ENCODE measurements at places on chromosomes 2 and 18.
A peak's percentile ranks its signal among the peaks of the same experiment; 100 is the strongest.

GRCh38 chr2:106184857-106185256, 9.2 kb downstream of the UXS1 start:
- no peak for DNase-seq

DNA sequence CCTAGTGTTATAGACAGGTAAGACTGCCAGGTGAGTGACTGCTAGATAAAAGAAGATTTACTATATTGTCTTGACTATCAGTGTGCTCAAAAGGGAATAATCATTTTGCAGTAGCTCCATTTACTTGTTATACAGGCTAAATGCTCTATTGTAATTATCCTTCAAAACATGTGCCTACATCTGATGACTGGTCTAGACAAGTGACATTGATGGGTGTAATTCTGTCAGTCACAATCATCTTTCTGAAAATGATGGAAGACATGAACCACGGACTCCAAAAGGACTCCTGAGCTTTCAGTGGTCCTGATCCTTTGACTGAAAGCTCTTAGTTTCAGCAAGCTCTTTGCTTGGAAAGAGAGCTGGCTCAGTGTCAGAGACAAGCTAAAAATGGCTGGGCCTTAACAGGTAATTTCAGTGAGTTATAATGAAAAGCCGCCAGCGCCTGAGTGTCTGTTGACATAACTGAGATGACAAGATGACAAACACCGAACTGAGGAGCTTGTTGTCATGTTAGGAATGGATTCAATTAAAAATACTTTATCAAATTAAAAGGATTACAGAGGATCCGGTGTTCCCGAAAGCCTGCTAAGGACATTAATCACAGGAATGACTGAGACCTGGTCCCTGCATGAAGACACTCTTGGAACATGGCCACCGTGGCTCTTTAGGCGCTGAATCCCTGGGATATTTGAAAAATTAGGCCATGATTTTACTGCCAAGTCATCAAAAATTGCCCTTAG, 141.7 kb downstream of the CMPK2 start:
- DNase-seq, result peak; percentile 45

DNA sequence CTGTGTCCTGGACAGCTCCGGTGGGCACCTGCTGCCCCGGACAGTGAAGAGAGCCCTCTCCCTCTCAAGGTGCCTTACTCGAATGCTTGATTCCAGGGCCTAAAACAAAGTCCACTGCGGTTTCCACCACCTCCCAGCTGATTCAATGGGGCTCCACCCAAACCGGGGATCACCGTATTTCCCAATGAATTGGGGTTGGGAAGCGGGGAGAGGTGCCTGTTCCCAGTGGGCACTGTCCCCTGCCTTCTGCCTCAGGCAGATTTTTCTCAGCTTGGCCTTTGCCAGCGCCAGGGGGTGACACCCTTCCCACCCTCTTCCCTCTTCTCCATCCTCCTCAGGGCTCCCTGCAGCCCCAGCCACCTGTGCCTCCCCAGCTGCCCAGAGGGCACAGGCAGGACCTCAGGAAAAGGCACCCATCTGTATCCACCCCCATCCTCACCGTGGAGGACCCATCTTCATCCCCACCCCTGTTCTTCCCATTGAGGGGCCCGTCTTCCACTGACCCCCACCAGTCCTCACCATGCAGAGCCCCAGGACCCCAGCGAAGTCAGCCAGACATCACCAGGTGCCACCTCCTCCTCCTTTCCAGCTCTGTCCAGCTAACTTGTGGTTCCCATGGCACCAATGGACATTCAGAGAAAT, 66.7 kb upstream of the HPCAL1 start:
- DNase-seq, result no peak

- DNase-seq, result no peak
These were observed 46.5 kb downstream of the MBP start for GRCh38 chr18:77086034-77086433.

- DNase-seq, result no peak
These were observed 497 bp downstream of the COLEC12 start for GRCh38 chr18:499776-500631.

GRCh38 chr18:10247021-10247741, 207.3 kb upstream of the APCDD1 start:
- no peak for DNase-seq

- no peak for DNase-seq
These were observed 2.2 kb downstream of the HOXD12 start for GRCh38 chr2:176101842-176102241.

DNA sequence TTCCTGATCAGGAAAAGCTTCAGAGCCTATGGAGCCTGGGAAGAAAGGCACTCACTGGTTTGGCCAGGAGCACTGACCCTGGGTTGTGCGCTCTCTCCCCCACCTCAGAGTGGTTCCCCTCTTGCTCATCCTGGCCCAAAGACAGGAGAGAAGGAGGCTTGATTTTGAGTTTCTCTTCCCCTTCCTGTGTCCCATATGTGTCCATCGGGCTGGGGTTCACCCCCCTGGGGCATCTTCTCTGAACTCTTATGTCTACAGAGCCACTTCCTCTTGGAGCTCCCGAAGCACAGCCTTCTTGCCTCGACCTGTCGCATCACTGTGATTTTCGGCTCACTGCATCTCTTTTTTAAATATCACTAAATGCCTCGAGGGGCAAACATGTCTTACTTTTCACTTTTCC, 692.3 kb downstream of the RNF144A start:
- no peak for DNase-seq

DNA sequence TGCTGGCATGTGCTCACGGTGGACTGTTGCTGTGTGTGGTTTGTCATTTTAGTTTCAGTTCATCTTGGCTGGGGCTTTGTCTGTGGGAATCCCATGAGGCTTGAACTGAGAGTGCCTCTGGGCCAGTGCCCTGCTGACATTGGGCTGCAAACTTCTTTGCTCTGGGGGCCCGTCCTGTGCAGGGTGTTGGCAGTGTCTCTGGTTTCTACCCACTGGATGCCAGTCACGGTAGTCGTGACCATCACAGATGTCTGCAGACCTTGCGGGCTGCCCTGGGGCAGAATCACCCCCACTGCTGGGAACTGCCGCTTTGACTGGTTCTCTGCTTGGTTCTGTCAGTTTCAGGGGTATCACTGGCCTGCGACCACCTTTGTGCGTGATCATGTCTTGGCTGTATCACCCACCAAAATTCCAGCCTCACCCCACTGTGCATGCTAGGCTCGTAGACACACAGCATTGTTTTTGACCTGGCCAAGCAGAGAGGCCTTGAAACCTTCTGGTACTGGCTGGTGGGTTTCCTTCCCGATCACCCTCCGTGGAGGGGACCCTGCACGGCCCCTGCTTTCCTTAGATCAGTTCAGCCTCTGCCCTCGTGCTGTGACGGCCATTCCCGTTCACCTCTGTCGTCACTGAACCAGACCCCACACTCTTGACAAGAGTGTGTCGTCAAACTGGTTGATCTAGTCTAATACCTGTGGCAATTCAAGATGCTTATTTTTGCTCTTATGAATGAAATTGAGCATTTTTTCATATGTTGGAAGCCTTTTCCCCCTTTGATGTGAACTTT, 57.6 kb downstream of the KCNG2 start:
- DNase-seq, result no peak

- DNase-seq, result no peak
These were observed 50.5 kb upstream of the ST8SIA3 start for GRCh38 chr18:57301573-57302559.

DNA sequence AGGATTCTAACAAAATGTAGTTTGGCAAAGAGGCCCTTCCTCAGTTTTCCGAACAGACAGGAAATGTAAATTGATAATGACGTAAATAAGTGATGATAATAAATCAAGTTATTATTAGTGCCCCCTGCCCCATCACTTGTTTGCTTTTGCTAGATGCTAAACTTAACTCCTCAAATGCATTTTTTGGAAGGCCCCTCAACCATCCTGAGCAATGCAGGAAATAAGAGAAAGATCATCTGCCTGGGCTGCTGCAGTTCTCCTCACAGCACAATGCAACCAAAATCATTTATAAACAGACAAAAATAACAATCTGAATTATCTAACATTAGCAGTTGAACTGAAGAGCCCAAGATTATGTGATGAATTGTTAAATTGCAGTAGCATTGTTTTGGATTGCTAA, 62.6 kb upstream of the PSMD14 start:
- no peak for DNase-seq

- DNase-seq, result no peak
These were observed 1.4 kb upstream of the RNF103 start for GRCh38 chr2:86625096-86625495.

DNA sequence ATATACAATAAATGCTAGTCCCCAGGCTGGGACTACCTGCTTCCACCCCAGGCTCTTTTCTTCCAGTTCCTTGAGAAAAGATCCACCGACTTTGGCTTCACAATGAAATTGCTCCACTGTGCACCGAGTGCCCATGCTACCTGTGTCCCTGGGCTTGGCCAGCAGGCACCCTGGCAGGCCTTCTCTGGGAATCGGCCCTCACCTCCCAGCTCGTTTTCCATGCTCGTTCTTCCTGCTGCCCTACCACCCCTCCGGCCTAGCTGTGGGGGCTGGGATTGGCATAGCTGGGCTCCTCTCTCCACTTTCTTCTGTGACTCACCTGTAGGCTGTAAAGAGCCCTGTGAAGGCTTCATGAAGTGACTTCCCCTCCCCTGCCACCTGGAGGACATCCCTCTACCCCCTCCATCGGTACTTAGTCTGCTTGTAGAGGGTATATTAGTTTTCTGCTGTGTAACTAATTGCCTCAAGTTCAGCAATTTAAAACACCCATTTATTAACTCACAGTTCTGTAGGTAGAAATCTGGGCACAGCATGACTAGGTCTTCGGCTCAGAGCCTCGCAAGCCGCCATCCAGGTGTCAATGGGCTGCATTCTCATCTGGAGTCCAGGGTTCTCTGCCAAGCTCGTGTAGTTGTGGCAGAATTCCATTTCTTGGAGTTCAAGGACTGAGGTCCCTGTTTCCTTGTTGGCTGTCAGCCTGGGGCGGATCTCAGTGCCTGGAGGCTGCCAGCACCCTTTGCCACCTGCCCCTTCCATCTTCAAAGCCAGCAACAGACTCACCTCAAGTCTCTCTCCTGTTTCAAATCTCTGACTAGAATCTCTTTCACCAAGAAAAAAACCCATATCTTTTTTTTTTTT, 57.6 kb downstream of the DPYSL5 start:
- no peak for DNase-seq

DNA sequence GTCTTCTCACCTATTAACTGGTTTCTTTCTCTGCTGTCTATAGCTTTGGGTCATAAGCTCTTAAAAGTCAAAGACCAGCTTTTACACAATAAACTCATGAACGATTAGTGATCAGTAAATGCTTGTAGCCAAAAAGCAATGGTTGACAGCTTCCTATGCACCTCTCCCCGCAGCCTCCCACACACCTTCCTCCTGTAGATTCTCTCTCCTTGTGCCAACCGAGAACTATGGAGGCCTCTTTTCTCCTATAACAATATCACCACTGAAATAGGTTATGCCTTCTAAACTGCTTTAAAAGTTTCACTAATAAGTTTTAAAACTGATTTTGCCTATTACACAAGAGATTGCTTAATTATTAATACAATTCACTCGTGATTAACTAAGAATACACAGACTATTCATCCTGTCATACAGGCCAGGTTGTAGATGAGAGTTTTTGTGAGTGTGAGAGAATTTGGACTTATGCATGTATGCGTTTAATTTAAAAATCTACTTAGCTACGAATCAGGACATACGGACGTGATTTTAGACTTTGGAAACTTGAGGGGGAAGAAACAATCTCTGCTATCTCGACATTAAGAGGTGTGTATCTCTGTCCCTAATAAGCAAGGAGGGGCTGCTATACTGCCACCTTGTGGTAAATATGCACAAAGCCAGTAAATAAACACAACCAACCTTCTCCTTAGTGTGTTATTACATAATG, 229.1 kb upstream of the RBBP8 start:
- no peak for DNase-seq

GRCh38 chr2:191923652-191923997, 76.7 kb upstream of the CAVIN2 start:
- DNase-seq, result no peak

DNA sequence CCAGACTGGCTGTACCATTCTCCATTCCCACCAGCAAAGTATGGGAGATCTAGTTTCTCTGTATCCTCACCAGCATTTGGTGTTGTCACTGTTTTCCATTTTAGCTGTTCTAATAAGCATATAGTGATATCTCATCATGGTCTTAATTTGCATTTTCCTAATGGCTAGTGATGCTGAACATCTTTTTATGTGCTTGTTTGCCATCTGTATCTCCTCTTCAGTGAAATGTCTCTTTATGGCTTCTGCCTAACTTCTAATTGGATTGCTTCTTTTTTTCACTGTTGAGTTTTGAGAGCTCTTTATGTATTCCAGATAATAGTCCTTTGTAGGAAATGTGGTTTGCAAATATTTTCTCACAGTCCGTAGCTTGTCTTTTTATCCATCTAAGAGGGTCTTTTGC, 18.9 kb upstream of the BIN1 start:
- DNase-seq, result no peak

DNA sequence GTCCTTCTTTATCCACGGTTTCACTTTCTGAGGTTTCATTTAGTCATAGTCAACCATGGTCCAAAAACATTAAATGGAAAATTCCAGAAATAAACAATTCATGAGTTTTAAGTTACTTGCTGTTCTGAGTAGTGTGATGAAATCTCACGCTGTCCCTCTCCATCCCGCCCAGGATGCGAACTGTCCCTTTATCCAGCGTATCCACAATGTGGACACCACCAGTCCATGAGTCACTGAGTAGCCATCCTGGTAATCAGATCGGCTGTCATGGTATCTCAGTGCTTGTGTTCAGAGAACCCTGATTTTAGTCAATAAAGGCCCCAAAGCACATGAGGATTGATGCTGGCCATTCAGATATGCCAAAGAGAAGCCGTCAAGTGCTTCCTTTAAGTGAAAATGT, 3.7 kb downstream of the SP140L start:
- no peak for DNase-seq

- DNase-seq, result peak; percentile 73
These were observed 20.3 kb upstream of the DNMT3A start for GRCh38 chr2:25362049-25362433.

- no peak for DNase-seq
These were observed 50.5 kb downstream of the MRPL35 start for GRCh38 chr2:86249579-86250391.

DNA sequence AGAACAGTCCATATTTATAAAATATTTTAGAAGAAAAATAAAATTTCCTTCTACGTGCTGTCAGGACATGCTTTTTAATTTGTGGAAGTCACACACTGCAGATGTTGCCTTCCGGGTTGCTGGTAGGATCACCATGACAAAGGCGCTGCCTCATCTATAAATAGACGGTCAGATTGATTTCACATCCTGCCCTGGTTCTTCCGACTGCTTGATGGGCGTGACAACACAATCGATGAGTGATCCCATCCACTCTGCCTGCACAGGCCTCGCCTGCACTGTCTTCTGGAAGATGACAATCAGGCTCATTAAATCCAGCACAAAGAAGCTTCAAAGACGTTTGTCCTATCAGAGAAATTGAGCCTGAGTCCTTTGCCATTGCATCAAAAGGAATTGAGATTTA, 318.9 kb upstream of the TRIB2 start:
- no peak for DNase-seq

DNA sequence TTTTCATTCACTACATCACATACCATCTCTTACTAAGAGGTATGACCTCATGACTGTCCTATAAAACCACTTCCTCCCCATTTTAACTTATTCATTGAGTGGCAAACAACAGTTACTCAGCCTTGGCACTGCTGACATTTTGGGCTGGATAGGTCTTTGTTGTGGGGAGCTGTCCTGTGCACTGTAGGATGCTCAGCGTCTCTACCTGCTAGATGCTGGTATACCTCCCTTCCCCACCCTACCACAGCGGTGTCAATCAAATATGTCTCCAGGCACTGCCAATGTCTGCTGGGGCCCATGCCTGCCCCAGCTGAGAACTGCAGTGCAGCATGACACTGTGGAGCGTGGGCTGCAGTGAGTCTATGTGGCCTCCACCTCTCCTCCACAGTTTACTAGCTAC, 76.3 kb upstream of the MGAT4A start:
- DNase-seq, result no peak

GRCh38 chr2:129008055-129008880, 689.6 kb upstream of the HS6ST1 start:
- no peak for DNase-seq

Data from NCI-H1436 treated with DMSO at 0.1 percent for 48 hours (cell line).